ENCODE measurements at places on chromosomes 3 and 15. TPM values are rescaled to one million over a fixed set of nuclear protein-coding genes. Genes with fewer than 3 reads are reported as not detected.

Gene TM4SF1
- 191 TPM for total RNA-seq

Gene SLC9C1
- 0.89 TPM for total RNA-seq

Gene HPS3
- 11.5 TPM for total RNA-seq

Gene CD276
- 46.9 TPM for total RNA-seq

Gene RGMA
- total RNA-seq: 10.4 TPM

Gene CFAP20DC
- total RNA-seq: 1.3 TPM

Gene CCRL2
- 1.2 TPM for total RNA-seq

Gene UROC1
- total RNA-seq: not detected

Gene CATSPER2
- total RNA-seq: 1.8 TPM

Gene CFAP100
- not detected for total RNA-seq

Gene SAMD7
- total RNA-seq: not detected
